ENCODE measurements at places on chromosomes 5 and 9.

- no peak for DNase-seq
Observed at GRCh38 chr5:160229190-160229742, at the start of gene FABP6. Gene FABP6, plus strand, starts transcription at chr5:160229506. Its CDS starts 52 bp downstream, at chr5:160229558.

DNA sequence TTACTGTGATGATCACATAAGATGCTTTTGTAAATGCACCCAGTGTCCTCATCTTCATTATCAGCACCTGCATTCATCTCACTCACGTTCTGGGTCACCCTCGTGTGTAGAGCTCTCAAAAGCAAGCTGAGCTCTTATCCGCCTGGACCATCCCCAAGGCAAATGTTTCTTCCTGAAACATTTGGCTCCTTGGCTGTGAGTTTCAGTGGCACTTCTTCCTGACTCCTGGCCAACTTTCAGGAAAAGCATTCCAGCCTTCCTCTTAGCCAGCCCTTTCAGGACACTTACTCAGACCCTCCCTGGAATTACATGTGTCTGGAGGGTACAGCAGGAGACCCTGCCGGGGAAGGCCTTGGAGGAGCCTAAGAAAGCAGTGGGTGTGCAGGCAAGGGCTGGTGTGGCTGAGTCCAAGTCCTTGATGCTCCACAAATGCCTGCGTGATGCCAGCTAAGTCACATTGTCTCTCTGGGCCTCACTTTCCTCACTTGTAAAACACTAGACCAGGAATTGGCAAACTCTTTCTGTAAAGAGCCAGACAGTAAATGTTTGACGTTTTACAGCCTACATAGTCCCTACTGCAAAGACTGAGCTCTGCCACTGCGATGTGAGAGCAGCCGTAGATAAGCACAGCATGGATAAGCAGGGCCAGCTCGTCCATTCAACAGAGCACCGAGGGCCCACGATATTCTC is 72.1 kb downstream of the PDE6A start:
- no peak for DNase-seq

DNA sequence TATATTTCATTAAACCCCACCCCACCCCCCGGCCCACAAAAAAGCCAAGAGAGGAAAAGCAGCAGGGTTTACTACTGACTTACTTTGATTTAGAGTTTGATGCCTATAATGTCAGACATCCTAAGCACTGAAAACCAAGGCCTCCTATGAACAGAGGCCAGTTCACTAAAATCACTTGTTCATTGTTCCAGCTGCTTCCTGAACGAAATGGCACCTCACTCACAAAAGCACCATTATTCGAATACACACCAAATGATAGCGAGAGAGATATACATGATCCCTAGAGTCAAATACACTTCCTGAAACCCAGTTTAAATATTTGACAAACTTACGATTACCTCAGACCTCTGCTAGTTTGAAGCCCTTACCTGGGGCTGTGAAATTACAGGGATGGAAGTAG is 66.6 kb downstream of the LPAR1 start:
- DNase-seq, result no peak

GRCh38 chr9:123267481-123268198 is 746 bp downstream of the STRBP start:
- DNase-seq, result no peak

DNA sequence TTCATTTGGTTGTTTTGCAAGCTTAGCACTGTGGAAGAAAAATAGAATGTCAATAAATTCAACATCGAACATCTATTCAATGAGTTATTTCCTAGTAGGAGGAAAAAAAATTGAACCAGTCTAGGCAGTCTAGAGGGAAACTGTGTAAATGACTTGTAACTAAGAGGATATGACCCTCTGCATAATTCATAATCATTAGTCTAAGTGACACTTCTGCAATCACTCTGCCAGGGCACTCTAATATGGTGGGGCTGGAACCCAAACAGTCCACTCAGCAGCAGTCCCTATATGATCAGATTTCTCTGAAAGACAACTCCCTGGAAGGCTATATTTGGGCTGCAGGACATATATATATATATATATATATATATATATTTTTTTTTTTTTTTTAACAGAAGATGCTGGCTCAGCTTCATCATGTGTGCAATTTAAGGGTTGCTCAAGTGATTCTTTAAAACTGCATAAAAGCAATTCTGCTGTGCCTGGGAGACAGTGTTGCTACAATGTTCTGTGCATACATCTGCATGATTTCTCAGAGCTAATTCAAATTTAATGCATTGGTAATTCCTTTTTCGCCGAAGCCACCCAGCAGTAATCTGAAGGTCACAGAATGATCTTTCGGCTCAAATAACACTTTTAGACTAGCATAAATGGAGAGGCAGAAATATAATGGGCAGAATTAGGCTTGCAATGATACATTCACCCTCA is 482.1 kb upstream of the ZNF608 start:
- no peak for DNase-seq

DNA sequence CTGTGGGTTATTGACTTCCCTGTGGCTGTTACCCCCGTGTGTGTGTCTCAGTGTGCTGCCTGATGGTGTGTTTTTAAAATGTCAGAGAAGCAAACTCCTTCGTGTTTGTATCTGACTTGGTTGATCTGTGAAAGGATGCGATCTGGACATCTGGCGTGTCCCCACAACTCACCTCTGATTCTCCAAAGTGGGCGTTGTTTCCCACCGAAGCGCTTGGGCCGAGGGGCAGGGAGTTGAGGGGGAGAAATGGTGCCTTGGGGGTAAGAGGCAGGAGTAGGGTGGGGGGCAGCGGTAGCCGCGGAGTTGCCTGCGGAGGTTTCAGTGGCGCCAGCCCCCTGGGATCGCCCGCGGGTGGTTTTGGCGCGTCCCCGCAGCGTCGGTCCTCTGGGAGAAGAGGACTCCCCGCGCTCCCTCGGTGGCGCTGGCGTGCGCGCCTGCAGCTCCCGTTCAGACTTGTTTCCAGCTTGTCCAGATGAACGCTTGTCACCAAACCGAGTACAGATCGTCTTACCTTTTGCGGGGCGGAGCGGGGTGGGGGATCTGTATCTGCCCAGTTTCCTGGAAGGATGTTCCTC is 1.1 kb downstream of the MAST4 start:
- no peak for DNase-seq

- DNase-seq, result no peak
Observed at GRCh38 chr5:79205965-79206364, 30.0 kb upstream of the JMY start.

DNA sequence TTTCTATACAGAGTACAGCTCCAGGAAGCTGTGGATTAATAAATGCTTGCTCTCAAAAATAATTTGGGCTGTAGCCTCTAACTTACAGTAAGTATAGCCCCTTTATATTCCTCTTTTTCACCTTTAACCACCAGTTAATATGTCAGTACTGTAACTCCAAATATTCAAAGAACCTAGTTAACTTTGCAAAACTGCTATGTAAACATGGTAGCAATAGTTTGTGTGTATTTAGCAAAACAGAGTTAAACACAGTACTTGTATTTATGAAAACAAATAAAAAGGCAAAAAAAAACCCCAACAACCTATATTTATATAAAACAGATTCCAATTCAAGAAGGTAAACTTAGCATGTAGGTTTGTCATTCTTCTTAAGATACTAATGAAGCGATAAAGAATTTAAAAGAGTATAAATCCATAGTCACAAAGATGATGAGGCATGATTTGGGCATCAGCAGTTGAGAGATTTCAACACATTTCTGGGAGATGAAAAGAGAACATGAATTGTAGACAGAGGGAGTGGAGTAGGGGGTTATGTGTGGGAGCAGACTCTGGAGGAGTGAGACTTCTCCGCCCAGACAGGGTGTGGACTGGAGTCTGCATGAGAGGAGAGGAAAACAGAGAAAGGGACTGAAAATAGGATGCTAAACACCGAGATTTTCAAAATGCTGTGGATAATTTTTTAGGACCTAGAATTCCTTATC is 47.0 kb upstream of the F2RL1 start:
- DNase-seq, result no peak

DNA sequence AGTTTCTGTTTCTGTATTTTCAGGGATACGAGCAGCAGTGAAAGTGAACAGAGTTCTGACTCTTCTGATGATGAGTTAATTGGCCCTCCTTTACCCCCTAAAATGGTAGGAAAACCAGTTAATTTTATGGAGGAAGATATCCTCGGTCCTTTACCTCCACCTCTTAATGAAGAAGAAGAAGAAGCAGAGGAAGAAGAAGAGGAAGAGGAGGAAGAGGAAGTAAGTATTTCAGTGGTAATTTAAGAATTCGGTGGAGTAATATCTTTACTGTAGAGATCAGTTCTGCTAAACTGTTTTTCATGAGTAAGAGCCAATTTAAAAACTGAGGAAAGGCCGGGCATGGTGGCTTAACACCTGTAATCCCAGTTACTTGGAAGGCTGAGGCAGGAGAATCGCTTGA is 17.2 kb downstream of the WDR70 start:
- no peak for DNase-seq

- DNase-seq, result peak; percentile 23
Observed at GRCh38 chr5:141326088-141326854, 4.0 kb upstream of the PCDHGA1 start.

DNA sequence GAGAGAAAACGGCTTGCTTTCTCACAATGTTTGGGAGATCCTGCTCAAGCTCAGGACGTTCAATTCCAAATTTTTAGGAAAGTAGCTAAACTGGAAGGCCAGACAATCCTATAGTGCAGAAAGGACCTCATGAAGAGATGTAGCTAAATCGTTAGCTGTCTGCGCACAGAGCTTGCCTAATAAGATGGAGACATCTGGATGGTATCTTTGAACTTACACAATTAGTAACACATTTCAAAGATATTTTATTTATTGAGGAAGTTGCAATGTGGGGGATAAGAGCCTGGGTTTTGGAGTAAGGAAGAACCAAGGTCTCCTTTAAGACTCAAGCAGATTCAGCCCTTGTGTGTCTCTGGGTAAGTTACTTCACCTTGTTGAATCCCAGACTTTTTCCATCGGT is 28.6 kb upstream of the RAB14 start:
- no peak for DNase-seq

DNA sequence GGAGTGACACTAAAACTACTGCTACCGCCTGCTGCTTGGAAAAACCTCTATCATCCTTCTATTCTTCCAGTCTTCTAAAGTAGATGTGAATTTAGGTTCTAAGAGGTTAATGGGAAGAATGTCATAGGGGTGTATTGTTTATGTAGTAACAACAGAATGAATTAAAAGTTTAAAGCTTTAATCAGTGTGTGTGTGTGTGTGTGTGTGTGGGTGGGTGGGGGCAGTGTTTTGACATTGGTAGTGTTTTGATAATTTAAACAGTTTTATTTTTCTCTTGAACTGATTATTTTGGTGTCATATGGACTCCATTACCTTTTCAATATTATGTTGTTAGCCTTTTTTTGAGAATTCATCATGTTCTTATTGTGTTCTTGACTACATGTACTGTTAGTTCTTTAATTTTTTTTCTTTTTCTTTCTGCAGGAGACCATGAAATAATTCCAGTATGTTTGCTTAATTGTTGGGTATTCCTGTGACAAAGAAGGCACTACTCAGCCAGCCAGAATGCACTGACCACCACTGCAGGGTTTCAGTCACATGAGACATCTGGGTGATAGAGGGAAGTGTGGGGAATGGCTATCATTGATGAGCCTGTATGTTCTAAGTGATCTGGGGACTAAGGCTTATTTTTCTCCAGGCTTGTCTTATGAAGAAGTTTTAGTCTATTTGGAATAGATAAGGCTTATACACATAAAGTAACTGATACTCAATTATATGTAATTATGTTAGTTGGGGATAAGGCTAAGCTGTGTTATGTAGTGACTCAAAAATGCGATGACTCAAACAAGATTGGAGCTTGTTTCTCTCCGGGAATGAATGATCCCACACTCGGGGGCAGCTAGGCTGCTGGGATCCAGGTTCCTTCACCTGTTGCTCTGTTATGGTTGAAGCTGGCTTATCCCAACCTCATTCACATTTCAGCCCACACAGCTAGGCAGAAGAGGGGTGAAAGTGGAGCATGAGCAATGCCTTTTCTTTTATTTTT is 50.2 kb upstream of the ACTBL2 start:
- DNase-seq, result no peak

- no peak for DNase-seq
Observed at GRCh38 chr5:97458851-97459250, 275.8 kb upstream of the RIOK2 start.

- DNase-seq, result no peak
Observed at GRCh38 chr9:138083873-138084272, 206.3 kb downstream of the CACNA1B start.

- no peak for DNase-seq
Observed at GRCh38 chr5:997711-998110, 10.9 kb upstream of the NKD2 start.

Measured in activated naive CD8-positive, alpha-beta T cell treated with anti-CD3 and anti-CD28 coated beads, Interleukin-2, amount 50 U/mL, for 16 hours (primary cell).